Endothelial cell of umbilical vein (primary cell): ENCODE measurements at places on chromosomes 7 and 10.

DNA sequence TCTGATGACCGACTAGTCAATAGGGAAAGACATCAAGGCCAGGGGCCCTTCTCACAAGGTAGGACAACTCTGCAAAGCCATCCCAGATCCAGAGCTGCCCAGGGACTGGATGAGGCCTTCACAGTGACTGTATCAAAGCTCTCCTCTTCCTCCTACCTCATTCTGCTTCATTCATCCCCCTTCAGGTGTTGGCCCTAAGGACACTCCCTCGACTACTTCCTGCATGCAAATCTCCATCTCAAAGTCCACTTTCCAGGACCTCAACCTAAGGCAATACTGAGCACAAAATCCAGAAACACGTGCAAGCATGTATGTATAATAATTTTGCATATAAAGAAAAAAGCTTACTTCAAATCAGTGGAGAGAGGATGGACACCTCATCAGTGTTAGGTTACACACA is 25.1 kb downstream of the DPY19L1 start:
- no peak for DNase-seq
- peaks cover 2% of the 10 kb centered on the region for H3K4me1 ChIP-seq
- H3K36me3 ChIP-seq: peaks cover 6% of the 10 kb centered on the region
- no peak overlapping the region for H3K27ac ChIP-seq

GRCh38 chr7:112201839-112202238 is 4.4 kb downstream of the DOCK4 start:
- H3K27ac ChIP-seq: no peak overlapping the region
- H3K4me1 ChIP-seq: peaks cover 58% of the 10 kb centered on the region
- DNase-seq: no peak
- H3K36me3 ChIP-seq: no peaks in the 10 kb centered on the region

DNA sequence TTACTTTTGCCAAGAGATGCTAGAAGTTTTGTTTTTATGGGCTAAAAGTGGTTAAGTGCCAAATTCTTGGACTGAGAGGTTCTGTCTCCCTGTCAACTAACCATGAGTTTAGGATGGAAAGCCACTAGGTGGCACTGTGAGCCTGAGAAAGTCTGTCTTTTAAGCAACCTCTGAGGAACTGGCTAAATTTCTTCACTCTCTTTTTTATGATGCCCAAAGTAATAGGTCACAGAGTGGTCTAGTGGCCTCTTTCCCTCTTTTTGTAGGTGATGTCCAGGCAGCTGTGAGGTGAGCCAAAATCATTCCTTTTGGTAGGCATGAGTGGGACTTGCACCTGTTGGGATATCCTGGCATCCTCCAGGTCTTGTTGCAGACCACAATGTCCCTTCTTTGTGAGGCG is 56.8 kb downstream of the SND1 start:
- H3K27ac ChIP-seq: no peak overlapping the region
- DNase-seq: peak; percentile 81
- peaks cover 18% of the 10 kb centered on the region for H3K36me3 ChIP-seq
- peaks cover 5% of the 10 kb centered on the region for H3K4me1 ChIP-seq
- no peaks in the 10 kb centered on the region for H3K27me3 ChIP-seq
- H3K4me3 ChIP-seq: no peak overlapping the region

DNA sequence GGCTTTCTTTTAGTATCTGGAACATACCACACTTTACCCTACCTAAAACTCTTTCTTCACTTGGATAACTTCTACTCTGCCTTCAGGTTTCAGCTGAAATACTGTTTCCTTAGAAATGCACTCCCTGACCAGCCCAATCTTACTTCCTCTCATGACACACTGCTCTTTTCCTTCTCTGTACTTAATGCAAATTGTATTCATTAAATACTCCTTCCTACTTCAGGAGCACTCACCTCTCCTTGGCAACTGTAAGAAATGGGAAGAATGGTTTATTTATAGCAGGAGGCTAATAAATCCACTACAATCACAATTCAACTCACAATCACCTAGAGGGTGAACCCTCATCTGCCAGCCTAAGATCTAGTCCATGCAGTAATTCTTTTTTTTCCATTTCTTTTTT is 15.2 kb downstream of the ZCWPW1 start:
- H3K36me3 ChIP-seq: no peaks in the 10 kb centered on the region
- H3K4me1 ChIP-seq: no peaks in the 10 kb centered on the region
- no peak overlapping the region for H3K4me3 ChIP-seq
- peaks cover 28% of the 10 kb centered on the region for H3K27me3 ChIP-seq

DNA sequence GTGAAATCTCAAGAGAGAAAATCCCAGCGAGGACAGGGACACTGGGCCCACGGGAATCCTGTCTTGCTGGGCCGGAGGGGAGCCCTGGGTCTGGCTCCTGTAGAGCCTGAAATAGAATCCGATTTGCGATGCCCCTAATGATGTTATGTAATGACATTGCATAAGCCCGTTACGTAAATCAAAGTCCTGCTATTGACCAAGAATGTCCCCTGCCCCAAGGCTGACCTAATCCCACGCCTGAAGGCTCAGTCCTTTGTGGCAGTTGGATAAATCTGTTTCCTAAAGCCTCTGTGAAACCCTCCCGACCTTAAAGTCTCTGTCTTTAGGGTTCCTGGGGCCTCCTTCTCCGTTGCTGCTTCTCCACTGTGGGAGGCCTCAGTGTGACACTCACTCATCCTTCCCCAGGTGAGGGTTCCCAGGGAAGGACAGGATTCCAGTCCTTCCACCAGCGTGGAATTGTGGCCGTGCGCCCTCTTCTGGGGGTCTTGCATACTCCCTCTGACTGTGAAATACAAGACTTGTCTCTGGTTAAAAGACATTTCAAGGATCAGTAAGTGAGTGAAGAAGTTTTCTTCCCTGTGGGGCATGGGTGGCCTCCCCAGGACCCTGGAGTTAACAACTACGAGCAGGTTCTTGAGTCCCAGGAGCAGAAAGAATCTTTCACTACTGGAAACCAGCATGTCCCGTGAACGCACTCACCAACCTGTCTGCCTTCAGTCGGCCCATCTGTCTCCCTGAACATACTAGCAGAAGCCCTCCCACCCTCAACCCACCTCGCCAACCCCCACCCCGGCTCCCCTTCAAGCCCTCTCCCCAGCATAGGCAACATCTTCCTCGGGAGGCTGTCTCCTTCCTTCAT is 19.8 kb downstream of the ZNF467 start:
- H3K36me3 ChIP-seq: no peaks in the 10 kb centered on the region
- no peak overlapping the region for H3K4me3 ChIP-seq
- H3K4me1 ChIP-seq: no peaks in the 10 kb centered on the region
- DNase-seq: peak; percentile 55
- H3K27me3 ChIP-seq: no peaks in the 10 kb centered on the region

- H3K36me3 ChIP-seq: no peaks in the 10 kb centered on the region
- no peak overlapping the region for H3K27ac ChIP-seq
- H3K4me3 ChIP-seq: no peak overlapping the region
- H3K27me3 ChIP-seq: no peaks in the 10 kb centered on the region
These were observed 241.4 kb upstream of the CCDC6 start for GRCh38 chr10:60147576-60148265.

- no peak for DNase-seq
- no peaks in the 10 kb centered on the region for H3K36me3 ChIP-seq
- H3K27me3 ChIP-seq: peaks cover 2% of the 10 kb centered on the region
- H3K4me3 ChIP-seq: no peak overlapping the region
- no peaks in the 10 kb centered on the region for H3K4me1 ChIP-seq
- no peak overlapping the region for H3K27ac ChIP-seq
These were observed 50.1 kb upstream of the INPP5A start for GRCh38 chr10:132487241-132488135.

GRCh38 chr10:34768261-34768971 is 46.7 kb downstream of the PARD3 start:
- no peak overlapping the region for H3K4me3 ChIP-seq
- H3K36me3 ChIP-seq: no peaks in the 10 kb centered on the region
- peaks cover 7% of the 10 kb centered on the region for H3K4me1 ChIP-seq
- no peak overlapping the region for H3K27ac ChIP-seq
- DNase-seq: no peak

DNA sequence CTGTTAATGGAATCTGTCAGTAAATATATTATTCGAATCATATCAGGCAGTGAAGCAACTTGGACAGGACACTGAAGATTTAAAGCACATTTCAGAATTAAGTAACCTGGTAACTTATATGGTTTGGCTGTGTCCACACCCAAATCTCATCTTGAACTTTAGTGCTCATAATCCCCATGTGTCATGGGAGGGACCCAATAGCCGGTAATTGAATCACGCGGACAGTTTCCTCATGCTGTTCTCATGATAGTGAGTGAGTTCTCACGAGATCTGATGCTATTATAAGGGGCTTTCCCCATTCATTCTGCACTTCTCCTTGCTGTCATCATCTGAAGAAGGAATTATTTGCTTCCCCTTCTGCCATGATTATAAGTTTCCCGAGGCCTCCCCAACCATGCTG is 83.2 kb upstream of the COL1A2 start:
- no peak overlapping the region for H3K27ac ChIP-seq
- DNase-seq: no peak
- H3K36me3 ChIP-seq: no peaks in the 10 kb centered on the region
- no peak overlapping the region for H3K4me3 ChIP-seq

GRCh38 chr10:23606456-23606855 is 167.6 kb downstream of the OTUD1 start:
- no peak overlapping the region for H3K27ac ChIP-seq
- DNase-seq: no peak
- no peaks in the 10 kb centered on the region for H3K27me3 ChIP-seq
- no peak overlapping the region for H3K4me3 ChIP-seq

GRCh38 chr7:95772298-95772770 is at the start of gene DYNC1I1:
Gene DYNC1I1, plus strand, starts transcription at chr7:95772554. Its CDS starts 32,176 bp downstream, at chr7:95804730.
- DNase-seq: peak; percentile 61
- H3K27ac ChIP-seq: no peak within 1 kb of the TSS
- peaks cover 2% of the 10 kb centered on the region for H3K27me3 ChIP-seq
- peaks cover 8% of the 10 kb centered on the region for H3K4me1 ChIP-seq
- H3K4me3 ChIP-seq: peak within 1 kb of the TSS; percentile 70
- no peaks in the 10 kb centered on the region for H3K36me3 ChIP-seq

DNA sequence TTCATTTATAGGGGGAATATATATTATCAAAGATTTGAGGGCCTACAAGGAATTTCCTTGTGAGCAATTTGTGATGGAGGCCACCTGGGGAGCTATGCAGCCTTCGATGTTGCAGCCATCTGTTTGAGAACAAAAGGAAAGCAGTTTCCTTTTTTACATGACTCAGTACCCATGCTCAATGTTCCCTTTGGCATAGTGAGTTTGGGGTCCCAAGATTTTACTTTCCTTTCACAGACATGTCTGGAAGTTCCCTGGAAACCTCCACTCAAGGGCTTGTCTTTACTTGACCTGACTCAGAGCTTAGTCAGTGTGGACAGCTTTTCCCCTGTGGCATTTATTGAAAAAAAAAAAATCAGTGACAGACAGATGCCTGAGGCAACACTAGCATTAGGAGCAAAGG is 73.5 kb upstream of the VIPR2 start:
- H3K4me3 ChIP-seq: no peak overlapping the region
- H3K4me1 ChIP-seq: no peaks in the 10 kb centered on the region
- no peak overlapping the region for H3K27ac ChIP-seq

- no peaks in the 10 kb centered on the region for H3K36me3 ChIP-seq
- no peaks in the 10 kb centered on the region for H3K27me3 ChIP-seq
- H3K27ac ChIP-seq: no peak overlapping the region
These were observed 302.2 kb downstream of the ADARB2 start for GRCh38 chr10:1434912-1435692.

DNA sequence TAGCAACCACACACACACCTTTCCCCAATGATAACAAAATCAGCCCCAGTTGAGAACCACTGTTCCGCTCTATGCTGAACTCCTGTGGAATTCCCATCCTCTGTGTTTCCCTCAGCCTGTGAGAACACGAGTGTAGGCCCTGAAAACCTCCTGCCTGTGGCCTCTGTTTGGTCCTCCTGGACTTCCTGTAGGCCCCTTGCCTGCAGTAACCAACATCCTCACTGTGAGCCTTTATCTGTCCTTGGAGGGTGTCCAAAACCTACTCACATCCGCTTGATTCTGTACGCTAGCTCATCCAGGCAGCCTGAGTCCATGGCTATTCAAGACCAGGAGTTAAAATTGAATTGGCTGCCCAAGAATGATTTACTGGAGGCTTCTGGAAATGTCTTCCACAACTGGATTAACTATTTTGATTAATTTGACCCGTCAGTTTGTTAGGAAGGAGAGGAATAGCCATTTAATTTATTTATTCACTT is 149.8 kb downstream of the AKR1D1 start:
- DNase-seq: peak; percentile 14
- no peak overlapping the region for H3K27ac ChIP-seq
- no peaks in the 10 kb centered on the region for H3K27me3 ChIP-seq
- no peak overlapping the region for H3K4me3 ChIP-seq
- H3K36me3 ChIP-seq: no peaks in the 10 kb centered on the region

DNA sequence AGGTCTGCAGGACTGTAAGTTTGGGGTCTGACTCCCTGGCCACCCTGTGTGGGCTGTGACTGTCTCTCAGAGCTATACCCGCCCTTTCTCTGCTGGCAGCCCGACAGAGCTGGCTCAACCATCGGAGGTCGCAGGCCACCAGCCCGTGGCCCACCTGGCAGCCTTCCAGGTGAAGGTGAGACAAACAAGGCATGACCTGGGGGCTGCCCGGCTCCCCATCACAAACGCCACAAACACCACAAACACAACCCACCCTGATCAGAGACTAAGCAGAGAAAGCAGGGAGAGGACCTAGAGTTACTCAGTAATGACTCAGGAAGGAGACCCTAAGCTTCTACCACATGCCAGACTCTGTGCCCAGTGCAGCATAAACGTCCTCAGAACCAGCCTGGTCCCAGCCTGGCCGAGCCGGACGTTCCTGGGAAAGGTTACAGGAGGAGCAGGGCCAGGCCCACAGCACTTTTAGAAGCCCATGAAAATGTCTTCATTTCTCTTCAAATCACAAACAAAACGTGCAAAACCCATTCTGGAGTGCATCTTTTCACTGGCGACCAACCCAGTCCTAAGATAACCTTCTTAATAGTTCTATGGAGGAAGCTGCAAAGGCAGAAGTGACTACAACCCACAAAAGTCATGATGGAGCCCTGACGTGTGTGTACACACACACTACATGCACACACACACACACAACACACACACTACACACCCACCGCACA is 66.8 kb downstream of the MKI67 start:
- H3K36me3 ChIP-seq: peaks cover 22% of the 10 kb centered on the region
- H3K4me1 ChIP-seq: peaks cover 30% of the 10 kb centered on the region
- no peak for DNase-seq
- H3K4me3 ChIP-seq: no peak overlapping the region
- no peak overlapping the region for H3K27ac ChIP-seq
- H3K27me3 ChIP-seq: no peaks in the 10 kb centered on the region

DNA sequence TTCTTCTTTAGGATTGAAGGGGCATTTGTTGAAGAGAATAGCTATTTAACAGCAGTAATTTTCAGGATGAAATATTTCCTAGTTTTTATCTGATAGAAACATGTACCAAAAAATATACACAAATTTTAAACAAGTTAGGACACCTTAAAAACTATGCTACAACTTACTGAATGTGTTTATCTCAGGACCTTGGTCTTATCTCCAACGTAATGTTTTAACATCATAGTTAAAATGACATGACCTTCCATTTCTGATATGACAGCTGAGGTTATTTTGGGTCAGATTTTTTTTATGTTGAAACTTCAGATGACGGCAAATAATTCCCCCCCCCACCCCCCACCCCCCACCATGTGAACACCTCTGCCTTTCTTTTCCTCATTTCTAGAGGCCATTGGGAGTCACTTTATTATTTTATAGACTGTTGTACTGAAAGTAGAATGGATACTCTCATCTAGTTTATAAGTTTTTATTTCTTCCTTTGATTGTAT is 8.0 kb downstream of the MRLN start:
- no peak for DNase-seq
- H3K4me1 ChIP-seq: no peaks in the 10 kb centered on the region
- H3K27ac ChIP-seq: no peak overlapping the region
